Cortex of kidney (tissue), 1 donor: ENCODE measurements at places on chromosomes 6 and 20.

DNA sequence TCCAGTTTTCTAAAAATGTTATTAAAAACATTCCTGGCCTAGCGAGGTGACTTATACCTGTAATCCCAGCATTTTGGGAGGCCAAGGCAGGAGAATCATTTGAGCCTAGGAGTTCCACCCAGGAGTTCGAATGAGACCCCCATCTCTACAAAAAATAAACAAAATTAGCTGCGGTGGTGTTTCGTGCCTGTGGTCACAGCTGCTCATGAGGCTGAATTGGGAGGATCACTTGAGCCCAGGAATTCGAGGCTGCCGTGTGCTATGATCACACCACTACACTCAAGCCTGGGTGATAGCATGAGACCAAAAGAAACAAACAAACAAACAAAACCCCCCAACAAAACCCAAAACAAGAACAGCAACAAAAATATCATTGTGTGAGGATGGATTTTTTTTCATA, 19.8 kb upstream of the POLR1H start:
- DNase-seq = no peak

- DNase-seq = no peak
Observed at GRCh38 chr6:168247443-168248147, 72.0 kb downstream of the DACT2 start.

GRCh38 chr20:62316331-62317166, 13.8 kb downstream of the ADRM1 start:
- DNase-seq = no peak

DNA sequence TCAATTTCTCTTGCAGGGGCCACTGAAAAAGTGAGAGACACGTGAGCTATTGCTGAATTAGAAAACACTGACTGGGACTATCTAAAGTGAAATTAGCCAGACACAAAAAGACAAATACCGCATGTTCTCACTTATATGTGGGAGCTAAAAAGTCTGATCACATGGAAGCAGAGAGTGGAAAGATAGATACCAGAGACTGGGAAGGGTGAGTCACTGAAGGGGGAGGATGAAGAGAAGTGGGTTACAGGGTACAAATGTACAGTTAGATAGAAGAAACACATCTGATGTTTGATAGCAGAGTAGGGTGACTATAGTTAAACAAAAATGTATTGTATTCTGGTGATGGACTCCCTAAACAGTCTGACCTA, 13.4 kb downstream of the CST3 start:
- DNase-seq = no peak

DNA sequence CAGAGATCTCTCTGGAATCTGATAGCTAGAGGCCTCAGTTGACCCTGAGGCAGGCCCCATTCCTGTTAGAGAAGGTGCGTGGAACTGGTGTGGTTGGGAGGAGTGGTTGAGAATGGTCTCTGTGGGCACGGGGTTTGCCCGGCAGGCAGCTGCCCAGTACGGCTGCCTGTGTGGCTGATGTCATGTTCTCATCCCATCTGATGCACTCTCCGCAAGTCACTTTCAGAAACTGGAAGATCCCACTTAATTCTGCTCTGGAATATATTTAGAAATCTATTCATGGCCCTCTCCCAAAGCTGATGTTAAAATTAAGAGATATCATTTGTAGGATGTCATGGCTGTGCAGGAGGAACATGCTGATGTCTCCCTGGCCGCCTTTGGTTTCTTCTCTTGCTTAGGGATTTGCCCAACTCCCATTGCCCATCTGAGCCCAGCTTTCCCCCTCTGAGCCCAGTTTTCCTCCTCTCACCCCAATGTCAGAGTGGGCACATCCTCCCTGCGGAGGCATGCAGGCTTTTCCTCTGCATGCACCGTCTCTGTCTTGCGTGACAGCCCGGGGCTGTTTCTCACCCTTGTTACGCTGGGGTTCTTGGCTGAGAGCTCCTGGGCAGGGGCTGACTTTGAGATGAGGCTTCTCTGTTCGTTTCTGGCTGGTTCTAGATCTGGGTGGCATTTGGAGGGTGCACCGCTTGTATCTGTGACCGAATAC, 21.0 kb downstream of the PHACTR3 start:
- DNase-seq = no peak

DNA sequence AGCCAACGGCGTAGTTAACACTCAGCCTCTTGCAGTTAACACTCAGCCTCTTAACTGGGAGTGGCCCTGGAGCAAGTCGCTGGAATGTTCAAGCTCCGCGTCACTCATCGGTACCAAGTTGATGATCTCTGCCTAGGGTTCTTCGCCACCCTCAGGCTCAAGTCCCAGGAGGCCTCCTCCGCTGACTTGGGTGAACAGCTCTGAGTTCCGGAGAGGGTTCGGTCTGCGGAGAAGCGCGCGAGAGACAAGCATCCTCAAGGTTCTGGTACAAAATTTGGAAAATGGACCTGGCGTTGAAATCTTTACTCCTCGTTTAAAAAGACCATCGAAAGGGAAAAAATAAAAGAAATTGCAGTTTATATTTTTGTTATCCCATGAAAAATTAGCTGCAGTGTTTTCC, 876 bp upstream of the DSP start:
- no peak for DNase-seq

DNA sequence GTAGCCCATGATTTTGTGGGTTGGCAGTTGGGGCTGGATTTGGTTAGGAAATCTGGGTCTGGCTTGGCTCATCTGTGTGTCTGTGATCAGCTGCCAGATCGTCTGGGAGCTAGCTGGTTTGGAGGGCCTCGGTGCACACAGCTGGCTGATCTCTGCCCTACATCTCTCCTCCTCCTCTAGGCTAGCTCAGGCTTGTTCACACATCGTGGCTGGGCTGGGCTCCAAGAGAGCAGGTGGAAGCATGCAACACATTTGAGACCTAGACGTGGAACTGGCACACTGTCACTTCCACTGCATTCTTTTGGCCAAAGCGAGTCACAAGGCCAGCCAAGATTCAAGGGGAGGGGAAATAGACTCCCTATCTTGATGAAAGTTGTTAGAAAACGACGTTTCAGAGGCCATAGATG, 15.9 kb downstream of the NDUFAF5 start:
- no peak for DNase-seq
